HT1080 (cell line): ENCODE measurements at places on chromosomes 2 and 18. TPM values are rescaled to one million over a fixed set of nuclear protein-coding genes. Genes with fewer than 3 reads are reported as not detected.

- no peak for DNase-seq
Observed at GRCh38 chr2:184294831-184295230, 303.5 kb upstream of the ZNF804A start.

GRCh38 chr2:26651799-26652198 lies 10.6 kb upstream of the CIB4 start:
- no peak for DNase-seq

Gene TPO
- 0.27 and 0.43 TPM in 2 replicates for total RNA-seq

- DNase-seq = no peak
Observed at GRCh38 chr2:95026471-95027368, 1.2 kb downstream of the MAL start.
